ENCODE measurements at places on chromosomes 3 and 15. TPM values are rescaled to one million over a fixed set of nuclear protein-coding genes. Genes with fewer than 3 reads are reported as not detected.

GRCh38 chr3:14512281-14512941 is 27.7 kb downstream of the GRIP2 start:
- no peak for DNase-seq
- no peaks in the 10 kb centered on the region for H3K36me3 ChIP-seq
- H3K27me3 ChIP-seq, result no peaks in the 10 kb centered on the region
- H3K4me1 ChIP-seq, result no peaks in the 10 kb centered on the region
- H3K27ac ChIP-seq, result no peak overlapping the region
- no peak overlapping the region for H3K4me3 ChIP-seq

DNA sequence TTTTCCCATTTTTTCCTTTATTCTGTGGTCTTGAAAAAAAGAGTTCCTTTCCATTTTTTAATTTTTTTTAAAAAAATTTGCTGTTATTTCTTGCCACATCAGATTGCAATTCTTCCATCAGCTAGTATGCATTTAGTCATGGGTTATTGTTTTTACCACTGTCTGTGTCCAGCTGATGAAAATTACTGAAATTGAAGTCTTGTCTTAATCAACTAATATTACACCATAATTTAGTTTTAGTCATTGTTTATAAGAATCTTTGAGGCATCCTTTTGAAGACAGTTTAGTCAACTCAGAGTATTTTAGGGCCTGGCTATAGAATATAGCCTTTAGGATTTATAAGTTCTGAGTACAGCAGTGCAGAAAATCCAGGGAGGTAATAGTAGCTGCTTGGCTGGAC is 172.1 kb downstream of the LRTM1 start:
- H3K36me3 ChIP-seq, result no peaks in the 10 kb centered on the region
- no peak overlapping the region for H3K27ac ChIP-seq
- H3K4me3 ChIP-seq, result no peak overlapping the region
- H3K27me3 ChIP-seq, result no peaks in the 10 kb centered on the region
- no peak for DNase-seq
- H3K4me1 ChIP-seq, result no peaks in the 10 kb centered on the region

DNA sequence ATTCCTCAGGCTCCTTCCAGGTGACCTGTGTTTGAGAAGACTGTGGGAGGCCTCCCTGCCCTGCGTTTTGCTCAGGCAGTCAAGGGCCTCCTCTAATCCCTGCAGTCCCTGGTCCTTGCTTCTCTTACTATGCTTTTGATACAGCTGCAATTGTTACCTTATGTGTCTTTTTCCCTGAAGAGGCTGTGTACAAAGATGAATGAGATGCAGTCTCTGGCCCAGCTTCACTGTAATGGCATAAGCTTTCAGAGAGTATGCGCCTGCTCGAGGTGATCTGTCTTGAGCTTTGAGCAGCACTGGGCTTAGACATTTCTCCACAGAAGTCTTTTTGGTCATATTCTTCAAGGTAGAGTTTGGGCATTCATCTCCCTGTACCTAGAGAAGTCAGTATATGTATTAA is 129.6 kb downstream of the AKAP13 start:
- no peaks in the 10 kb centered on the region for H3K36me3 ChIP-seq
- no peak overlapping the region for H3K27ac ChIP-seq
- H3K4me3 ChIP-seq, result no peak overlapping the region
- no peaks in the 10 kb centered on the region for H3K27me3 ChIP-seq

DNA sequence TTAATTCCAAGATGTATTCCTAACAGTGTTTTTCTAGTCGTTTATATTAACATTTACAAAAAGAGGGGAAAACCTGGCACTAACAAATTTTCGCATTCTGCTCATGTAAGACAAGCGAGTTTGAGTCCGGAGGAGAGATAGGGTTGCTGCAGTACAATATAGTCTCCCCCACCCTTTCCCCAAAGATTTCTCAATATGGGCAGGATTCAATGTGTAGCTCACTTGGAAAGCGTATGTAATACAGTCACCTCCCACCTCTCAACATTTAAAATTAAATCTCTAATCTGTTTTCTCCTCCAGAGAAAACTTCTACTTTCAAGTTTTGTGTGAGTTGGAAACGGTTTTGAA is 57.9 kb downstream of the CMSS1 start:
- no peak for DNase-seq
- H3K27me3 ChIP-seq, result no peaks in the 10 kb centered on the region
- H3K4me1 ChIP-seq, result peaks cover 5% of the 10 kb centered on the region
- H3K36me3 ChIP-seq, result no peaks in the 10 kb centered on the region
- H3K27ac ChIP-seq, result peak overlapping the region; percentile 82

GRCh38 chr3:194671511-194671899 is 486 bp downstream of the LSG1 start:
- no peak for DNase-seq
- H3K4me1 ChIP-seq, result peaks cover 8% of the 10 kb centered on the region
- peaks cover 5% of the 10 kb centered on the region for H3K36me3 ChIP-seq

- H3K4me1 ChIP-seq, result no peaks in the 10 kb centered on the region
- H3K27me3 ChIP-seq, result no peaks in the 10 kb centered on the region
- H3K27ac ChIP-seq, result no peak overlapping the region
- no peaks in the 10 kb centered on the region for H3K36me3 ChIP-seq
- H3K4me3 ChIP-seq, result no peak overlapping the region
Observed at GRCh38 chr15:35243758-35244157, 158.7 kb upstream of the NANOGP8 start.

- no peaks in the 10 kb centered on the region for H3K36me3 ChIP-seq
- no peak overlapping the region for H3K27ac ChIP-seq
- no peak for DNase-seq
- no peak overlapping the region for H3K4me3 ChIP-seq
- H3K4me1 ChIP-seq, result peaks cover 14% of the 10 kb centered on the region
Observed at GRCh38 chr15:68057758-68058157, 3.6 kb downstream of the PIAS1 start.

- no peak overlapping the region for H3K27ac ChIP-seq
- H3K4me3 ChIP-seq, result no peak overlapping the region
- DNase-seq, result no peak
Observed at GRCh38 chr3:83500931-83501330, 1457.9 kb upstream of the CADM2 start.

- H3K27me3 ChIP-seq, result no peaks in the 10 kb centered on the region
- no peaks in the 10 kb centered on the region for H3K36me3 ChIP-seq
- H3K4me3 ChIP-seq, result no peak overlapping the region
- no peak for DNase-seq
Observed at GRCh38 chr3:111604119-111604518, 9.0 kb upstream of the ZBED2 start.

GRCh38 chr3:110413807-110414748 is 657.5 kb upstream of the NECTIN3 start:
- DNase-seq, result no peak
- no peak overlapping the region for H3K27ac ChIP-seq
- H3K36me3 ChIP-seq, result no peaks in the 10 kb centered on the region
- H3K27me3 ChIP-seq, result no peaks in the 10 kb centered on the region
- no peak overlapping the region for H3K4me3 ChIP-seq

- no peaks in the 10 kb centered on the region for H3K4me1 ChIP-seq
- no peak overlapping the region for H3K27ac ChIP-seq
- no peaks in the 10 kb centered on the region for H3K36me3 ChIP-seq
- H3K4me3 ChIP-seq, result no peak overlapping the region
- DNase-seq, result no peak
Observed at GRCh38 chr3:70053293-70053692, 53.8 kb downstream of the SAMMSON start.

DNA sequence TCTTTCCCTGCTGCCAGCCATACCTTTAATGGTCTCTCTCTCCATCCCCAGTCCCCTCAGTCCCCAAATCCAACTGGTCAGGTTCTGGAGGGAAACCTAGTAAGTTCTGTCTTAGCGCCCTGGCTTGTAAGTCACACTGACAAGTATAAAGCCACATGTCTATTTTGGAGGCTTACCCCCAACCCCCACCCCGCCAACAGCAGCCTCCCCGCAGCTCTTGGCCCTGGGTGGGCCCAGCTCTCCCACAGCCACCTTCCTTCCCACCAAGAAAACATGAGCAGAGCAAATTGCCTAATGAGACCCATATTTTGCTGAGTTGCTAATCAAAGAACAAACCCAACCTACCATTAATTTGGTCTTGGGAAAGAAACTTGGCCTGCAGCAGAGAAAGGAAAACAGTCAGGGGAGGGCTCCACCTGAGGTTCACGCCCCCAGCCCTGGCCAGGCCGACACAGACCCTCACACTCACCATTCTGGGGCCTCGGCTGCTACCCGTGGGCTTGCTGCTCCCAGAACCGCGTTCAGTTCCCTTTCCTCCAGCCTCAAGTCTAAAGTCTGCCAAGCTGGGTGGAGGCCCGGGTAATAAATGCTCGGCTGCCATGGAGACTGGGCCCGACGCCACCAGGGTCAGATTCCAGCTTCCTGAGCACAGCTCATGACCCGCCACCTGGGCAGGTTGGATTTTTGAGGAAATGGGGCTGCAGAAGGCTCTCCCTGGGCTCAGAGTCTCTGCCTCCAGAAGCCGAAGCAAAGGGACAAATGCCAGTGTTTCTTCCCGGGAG is at the start of gene CALML4:
TSS of gene CALML4 (minus strand) at position 557 of the 782 bp plus-strand sequence. CDS start at position 472, 85 bp downstream.
- peak within 1 kb of the TSS; percentile 52 for H3K4me3 ChIP-seq
- H3K36me3 ChIP-seq, result no peaks in the 10 kb centered on the region
- no peaks in the 10 kb centered on the region for H3K27me3 ChIP-seq
- peak; percentile 81 for DNase-seq
- peak within 1 kb of the TSS; percentile 64 for H3K27ac ChIP-seq

DNA sequence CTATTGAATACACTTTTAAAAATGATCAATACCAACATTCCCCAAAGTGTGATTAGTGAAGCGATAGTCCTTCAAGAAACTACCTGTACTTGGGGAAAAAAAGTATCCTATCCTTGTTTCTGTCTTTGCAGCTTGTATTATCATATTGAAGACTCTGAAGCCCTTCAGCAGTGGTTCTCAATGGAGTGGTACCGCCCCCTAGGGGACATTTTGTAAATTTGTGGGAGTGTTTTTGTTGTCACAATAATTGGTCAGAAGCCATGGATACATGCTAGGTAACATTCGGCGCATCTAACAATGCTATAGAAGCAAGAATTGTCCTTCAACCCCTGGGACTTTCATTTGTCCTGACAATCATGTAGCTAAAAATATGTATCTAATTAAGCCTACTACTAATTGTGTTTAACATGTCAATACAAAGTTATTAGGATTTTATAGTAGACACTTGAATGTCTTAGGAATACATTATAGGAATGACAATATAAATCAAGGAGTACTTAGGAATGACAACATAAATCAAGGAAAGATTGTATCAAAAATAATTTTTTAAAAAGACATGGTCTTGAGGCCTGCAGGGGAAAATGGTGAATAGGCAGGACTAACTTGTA is 53.7 kb downstream of the NMD3 start:
- no peaks in the 10 kb centered on the region for H3K4me1 ChIP-seq
- peak; percentile 31 for DNase-seq
- H3K36me3 ChIP-seq, result no peaks in the 10 kb centered on the region
- no peak overlapping the region for H3K27ac ChIP-seq
- no peaks in the 10 kb centered on the region for H3K27me3 ChIP-seq

- peak; percentile 72 for DNase-seq
- H3K4me1 ChIP-seq, result peaks cover 11% of the 10 kb centered on the region
Observed at GRCh38 chr15:31488437-31489204, 162.0 kb downstream of the KLF13 start.

- H3K4me1 ChIP-seq, result no peaks in the 10 kb centered on the region
- no peaks in the 10 kb centered on the region for H3K27me3 ChIP-seq
- H3K36me3 ChIP-seq, result no peaks in the 10 kb centered on the region
- no peak for DNase-seq
Observed at GRCh38 chr3:186182850-186183249, 74.0 kb upstream of the ETV5 start.

GRCh38 chr3:125078951-125079674 is 23.3 kb upstream of the HEG1 start:
- no peak for DNase-seq
- H3K27me3 ChIP-seq, result no peaks in the 10 kb centered on the region
- H3K27ac ChIP-seq, result no peak overlapping the region
- H3K4me1 ChIP-seq, result no peaks in the 10 kb centered on the region

- no peaks in the 10 kb centered on the region for H3K4me1 ChIP-seq
- H3K27me3 ChIP-seq, result no peaks in the 10 kb centered on the region
- no peaks in the 10 kb centered on the region for H3K36me3 ChIP-seq
- no peak for DNase-seq
Observed at GRCh38 chr3:22276351-22276750, 525.3 kb upstream of the ZNF385D start.

DNA sequence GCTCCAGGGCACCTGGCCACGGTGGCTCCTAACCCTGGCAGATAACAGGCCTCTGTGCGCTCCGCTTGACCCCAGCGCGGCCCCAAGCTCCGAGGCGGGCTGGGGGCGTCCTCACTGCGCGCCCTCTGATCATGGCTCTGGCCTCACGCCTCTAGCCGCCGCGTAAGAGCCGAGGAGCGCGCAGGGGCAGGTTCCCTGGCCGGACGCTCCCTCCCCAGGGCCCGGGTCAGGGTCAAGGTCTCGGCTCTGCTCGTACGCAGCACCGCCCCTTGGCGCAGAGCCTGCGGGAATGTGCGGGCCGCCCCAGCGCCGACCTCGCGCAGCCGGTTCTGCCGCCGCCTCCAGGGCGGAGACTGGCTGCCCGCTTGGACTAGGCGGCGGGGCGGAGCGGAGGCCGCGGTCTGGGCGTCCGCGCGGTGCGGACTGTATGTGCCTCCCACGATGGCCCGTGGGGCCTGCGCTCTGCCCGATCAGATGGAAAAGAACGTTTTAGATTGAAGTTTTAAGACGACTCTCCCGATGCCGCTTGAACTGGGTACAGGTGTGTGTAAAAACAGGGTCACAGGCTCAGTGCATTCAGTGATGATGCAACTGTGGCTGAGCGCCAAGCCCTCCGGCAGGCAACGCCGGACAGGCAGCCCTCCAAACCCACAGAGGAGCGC is 40.8 kb downstream of the CHST14 start:
- peak; percentile 72 for DNase-seq
- no peaks in the 10 kb centered on the region for H3K4me1 ChIP-seq
- H3K27me3 ChIP-seq, result no peaks in the 10 kb centered on the region
- no peak overlapping the region for H3K27ac ChIP-seq
- no peaks in the 10 kb centered on the region for H3K36me3 ChIP-seq

DNA sequence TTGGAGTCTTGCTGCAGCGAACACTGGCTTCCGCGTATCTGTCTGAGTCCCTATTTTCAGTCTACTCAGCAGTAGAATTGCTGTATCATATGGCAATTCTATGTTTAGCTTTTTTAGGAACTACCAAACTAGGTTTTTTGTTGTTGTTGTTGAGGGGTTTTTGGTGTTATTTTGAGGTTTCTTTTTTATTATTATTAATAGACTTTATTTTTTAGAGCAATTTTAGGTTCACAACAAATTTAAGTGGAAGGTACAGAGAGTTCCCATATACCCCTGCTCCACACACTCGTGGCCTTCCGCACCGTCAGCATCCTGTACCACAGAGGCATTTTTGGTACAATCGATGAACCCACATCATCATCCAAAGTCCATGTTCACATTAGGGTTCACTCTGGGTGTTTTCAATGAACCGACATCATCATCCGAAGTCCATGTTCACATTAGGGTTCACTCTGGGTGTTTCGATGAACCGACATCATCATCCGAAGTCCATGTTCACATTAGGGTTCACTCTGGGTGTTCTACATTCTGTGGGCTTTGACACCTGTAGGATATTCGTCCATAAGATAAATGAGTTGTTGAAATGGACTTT is 67.9 kb downstream of the LMLN start:
- H3K4me3 ChIP-seq, result no peak overlapping the region
- DNase-seq, result no peak
- no peaks in the 10 kb centered on the region for H3K36me3 ChIP-seq
- no peaks in the 10 kb centered on the region for H3K27me3 ChIP-seq
- H3K27ac ChIP-seq, result no peak overlapping the region

GRCh38 chr3:57715686-57716085 is 22.8 kb upstream of the DENND6A start:
- no peak for DNase-seq
- H3K4me3 ChIP-seq, result no peak overlapping the region
- H3K27ac ChIP-seq, result no peak overlapping the region
- no peaks in the 10 kb centered on the region for H3K27me3 ChIP-seq

Gene FMN1
- polyA plus RNA-seq, result 0.71 TPM

Gene RASSF1
- polyA plus RNA-seq, result 19.1 TPM

Gene DPPA2
- not detected for polyA plus RNA-seq
